Suprapubic skin (tissue), 4 donors: ENCODE measurements at places on chromosomes 4 and X. TPM values are rescaled to one million over a fixed set of nuclear protein-coding genes. Genes with fewer than 3 reads are reported as not detected.

The DGKK gene
- not detected for total RNA-seq

- no peak for DNase-seq
- no peaks in the 10 kb centered on the region for H3K4me1 ChIP-seq
- H3K4me3 ChIP-seq, result no peak overlapping the region
- no peaks in the 10 kb centered on the region for H3K36me3 ChIP-seq
- H3K27me3 ChIP-seq, result no peaks in the 10 kb centered on the region
- no peak overlapping the region for H3K27ac ChIP-seq
Observed at GRCh38 chrX:68598841-68599240, 48.6 kb upstream of the STARD8 start.

The PAGE1 gene
- total RNA-seq, result not detected

DNA sequence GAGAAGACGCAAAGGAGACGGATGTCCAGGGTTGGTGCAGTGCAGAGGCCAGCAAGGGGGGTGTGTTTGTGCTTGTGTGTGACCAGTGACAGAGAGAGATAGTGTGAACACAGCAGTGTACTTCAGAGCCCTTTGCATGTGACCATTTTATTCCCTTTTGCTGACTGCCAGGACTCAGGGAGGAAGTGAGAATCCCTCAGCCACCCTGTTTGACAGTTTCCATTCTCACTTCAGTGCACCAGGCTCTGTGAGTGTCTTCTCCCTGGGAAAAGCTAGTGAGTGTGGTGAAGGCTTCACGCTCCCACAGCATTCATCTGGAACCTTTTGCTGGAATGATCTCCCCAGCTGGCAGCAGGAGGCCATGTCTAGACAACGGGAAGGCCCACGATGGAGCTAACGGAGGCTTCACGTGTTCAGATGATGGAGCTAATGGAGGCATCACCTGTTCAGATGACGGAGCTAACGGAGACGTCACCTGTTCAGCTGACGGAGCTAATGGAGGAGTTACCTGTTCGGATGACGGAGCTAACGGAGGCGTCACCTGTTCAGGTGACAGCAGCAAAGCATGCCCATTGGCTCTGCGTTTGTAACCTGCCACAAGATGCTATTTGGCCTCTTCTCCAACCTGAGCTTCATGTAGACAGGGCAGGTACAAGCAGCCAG lies 195.4 kb downstream of the AFAP1 start:
- H3K36me3 ChIP-seq, result no peaks in the 10 kb centered on the region
- no peak overlapping the region for H3K4me3 ChIP-seq
- no peak overlapping the region for H3K27ac ChIP-seq
- H3K27me3 ChIP-seq, result no peaks in the 10 kb centered on the region
- DNase-seq, result no peak
- no peaks in the 10 kb centered on the region for H3K4me1 ChIP-seq

The MXD4 gene
- 60.9 TPM for total RNA-seq
